ENCODE measurements at places on chromosomes 1 and 21. TPM values are rescaled to one million over a fixed set of nuclear protein-coding genes. Genes with fewer than 3 reads are reported as not detected.
A peak's percentile ranks its signal among the peaks of the same experiment; 100 is the strongest.

DNA sequence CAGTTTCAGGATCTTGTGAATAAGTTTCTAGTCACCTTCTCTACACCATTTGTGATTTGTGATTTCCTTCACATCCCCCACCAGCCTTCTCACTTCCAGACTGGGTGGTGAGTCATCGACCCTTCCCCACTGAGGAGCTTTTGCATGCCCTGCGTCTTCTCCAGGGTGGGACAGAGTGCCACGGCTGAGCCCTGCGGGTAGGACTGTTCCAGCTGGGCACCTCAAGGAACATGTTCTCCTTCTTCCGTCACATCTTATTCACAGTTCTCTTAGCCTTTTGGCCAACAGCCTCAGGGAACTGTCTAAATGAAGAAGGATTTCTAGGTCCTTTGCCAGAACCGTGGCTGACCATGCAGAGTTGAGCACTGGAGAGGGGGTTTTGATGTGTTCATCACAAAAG lies 116.5 kb downstream of the TMEM53 start:
- DNase-seq, result no peak

DNA sequence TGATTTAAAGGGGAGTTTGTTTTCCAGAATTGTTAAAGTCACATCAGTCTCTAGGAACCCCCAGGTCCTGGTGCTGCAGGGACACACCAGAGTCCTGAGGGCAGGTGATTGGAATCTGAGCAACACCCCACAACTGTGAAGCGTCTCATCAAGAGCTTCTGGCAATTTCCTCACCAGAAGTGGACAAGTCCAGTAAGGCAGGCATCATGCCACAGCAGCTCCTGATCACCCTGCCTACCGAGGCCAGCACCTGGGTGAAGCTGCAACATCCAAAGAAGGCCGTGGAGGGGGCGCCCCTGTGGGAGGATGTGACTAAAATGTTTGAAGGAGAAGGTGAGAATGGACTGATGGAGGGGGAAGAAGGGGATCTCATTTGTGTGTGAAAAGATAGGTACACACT lies 2.1 kb downstream of the ZFP69 start:
- no peak for DNase-seq

PLA2G2C gene
- total RNA-seq, result not detected

- no peak for DNase-seq
Measured at GRCh38 chr1:47175227-47175934, 14.5 kb downstream of the PDZK1IP1 start.

DNA sequence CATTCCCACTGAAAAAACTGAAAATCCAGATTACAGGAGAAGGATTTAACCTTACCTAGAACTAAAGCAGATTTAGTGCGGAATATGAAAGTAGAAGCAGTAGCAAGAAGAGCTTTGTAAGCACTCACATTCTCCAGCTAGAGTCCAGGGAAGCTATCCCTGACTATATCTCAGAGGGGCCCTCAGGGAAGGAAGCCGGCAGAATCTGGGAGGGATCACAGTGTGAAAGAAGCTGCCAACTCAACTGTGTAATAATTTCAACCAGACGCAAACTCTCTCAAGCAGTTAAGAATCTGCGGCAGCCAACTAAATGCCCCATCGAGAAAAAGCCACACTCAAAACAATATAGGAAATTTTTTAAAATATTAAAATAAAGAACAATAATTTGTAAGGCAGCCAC lies 163.8 kb downstream of the EIF4G3 start:
- no peak for DNase-seq

- DNase-seq, result no peak
Measured at GRCh38 chr1:66940981-66941380, 16.2 kb downstream of the MIER1 start.

PPP1R15B gene
- total RNA-seq, result 25.5 TPM

GRCh38 chr21:29657240-29657989 lies 282.4 kb downstream of the GRIK1 start:
- no peak for DNase-seq

ELAVL4 gene
- not detected for total RNA-seq

- peak; percentile 31 for DNase-seq
Measured at GRCh38 chr1:47191940-47192457, 2.2 kb upstream of the PDZK1IP1 start.

THEM5 gene
- not detected for total RNA-seq

CLDN17 gene
- not detected for total RNA-seq

- DNase-seq, result no peak
Measured at GRCh38 chr1:14094611-14095400, 394.8 kb downstream of the PRDM2 start.

PTAFR gene
- 0.47 TPM for total RNA-seq

DNA sequence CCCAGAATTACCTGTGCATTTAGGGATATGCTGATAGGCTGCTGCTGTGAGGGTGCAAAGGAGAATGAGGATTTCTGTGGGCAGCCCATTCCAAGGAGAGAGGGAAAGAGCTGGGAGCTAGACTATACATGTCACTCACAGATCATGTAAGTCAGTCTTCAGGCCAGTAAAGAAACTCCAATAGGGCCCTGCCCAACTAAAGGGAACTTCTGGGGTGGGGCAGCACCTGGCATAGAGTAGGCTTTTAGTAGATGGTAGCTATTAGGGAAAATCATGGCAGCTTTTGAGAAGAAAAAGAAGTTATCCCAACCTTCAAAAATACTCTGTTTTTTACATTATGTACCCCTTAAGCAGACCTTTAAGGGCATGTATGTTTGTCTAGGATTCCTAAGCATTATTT lies 89.6 kb downstream of the ST6GALNAC3 start:
- DNase-seq, result no peak

GRCh38 chr1:19521411-19521810 lies 36.1 kb upstream of the CAPZB start:
- no peak for DNase-seq

SLAMF7 gene
- total RNA-seq, result not detected
